ENCODE measurements at places on chromosomes 2 and 18.

DNA sequence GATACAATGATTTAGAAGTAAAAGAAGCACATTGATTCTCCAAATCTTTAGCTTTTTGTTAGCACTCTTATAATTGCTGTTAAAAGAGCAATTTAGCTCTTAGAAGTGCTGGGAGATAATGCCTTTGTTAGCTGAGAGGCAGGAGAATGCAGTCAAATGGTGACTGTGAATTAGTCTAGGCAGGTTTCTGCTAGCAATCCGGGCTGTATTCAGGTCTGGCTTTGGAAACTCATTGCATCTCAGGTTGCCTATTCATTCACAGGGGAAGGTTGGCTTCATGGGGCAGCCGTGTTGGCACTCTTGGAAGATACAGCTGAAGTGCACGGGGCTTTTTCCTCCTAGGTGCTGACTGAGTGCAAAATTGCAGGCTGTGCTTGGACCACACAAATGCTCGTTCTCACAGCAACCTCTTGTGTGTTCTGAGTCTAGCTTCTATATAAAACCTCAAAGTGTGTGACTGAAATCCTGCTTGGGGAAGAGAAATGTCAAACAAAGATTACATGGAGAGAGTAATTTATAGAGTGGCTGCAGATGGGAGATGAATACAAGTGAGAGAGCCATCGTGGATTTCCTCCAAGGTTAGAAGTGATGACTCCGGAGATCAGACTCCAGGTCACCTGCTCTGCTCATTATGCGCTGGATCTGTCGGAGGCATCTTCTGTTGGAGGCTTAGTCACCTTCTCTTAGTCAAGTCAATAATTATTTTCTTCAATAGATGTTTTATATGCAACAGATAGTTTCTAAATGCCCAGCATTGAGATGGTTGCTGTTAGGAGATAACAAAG is 167.8 kb downstream of the PMAIP1 start:
- DNase-seq, result no peak

DNA sequence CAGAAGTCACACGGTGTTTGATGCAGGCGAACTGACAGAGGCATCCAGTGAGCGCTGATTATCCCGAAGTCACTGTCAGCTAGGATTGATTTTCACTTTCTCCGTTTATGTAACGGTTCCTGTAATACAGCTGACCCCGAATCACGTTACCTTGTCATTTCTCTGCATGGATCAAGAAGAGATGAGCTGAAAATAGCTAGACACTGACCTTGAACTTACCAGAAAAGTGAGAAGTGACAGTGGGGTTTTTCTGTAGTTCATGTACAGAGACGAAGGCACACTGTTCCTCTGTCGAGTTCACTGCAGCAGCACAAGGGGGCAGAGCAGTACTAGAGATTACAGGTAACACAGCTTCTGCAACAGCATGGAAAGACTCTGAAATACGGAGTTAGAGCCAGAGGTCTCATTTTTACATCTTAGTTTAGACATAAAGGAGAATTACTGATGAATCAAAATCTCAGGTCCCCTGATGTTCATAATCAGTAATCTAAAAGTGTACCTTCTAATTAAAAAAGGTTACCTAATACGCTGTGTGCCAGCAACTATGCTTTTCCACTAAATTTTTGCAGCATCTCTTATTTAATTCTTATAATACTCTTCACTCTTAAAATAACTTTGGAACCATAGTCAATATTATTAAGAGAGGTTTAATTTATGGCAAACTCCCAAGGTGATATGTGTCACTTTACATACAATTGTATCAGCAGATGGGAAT is 33.1 kb downstream of the ARHGAP15 start:
- peak; percentile 40 for DNase-seq

- DNase-seq, result no peak
Observed at GRCh38 chr2:219081701-219082331, 21.1 kb upstream of the IHH start.

DNA sequence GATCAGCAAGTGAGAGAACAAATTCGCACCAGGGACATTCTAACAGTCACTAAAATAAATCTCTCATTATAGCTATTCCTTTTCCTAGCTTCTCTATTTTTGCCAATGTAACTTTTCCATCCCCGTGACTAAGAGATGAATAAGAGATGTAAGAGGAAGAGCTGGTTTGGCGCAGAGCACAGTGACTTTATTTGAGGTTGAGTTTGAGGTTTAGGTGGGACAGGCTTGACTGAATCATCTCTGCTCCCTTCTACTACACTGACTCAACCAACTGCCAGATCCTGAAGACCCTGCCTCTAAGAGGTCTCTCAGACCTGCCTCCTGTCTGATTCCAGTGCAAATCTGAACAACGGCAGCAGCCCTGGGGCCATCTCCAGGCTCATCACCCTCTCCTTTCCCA is 28.0 kb downstream of the RFX8 start:
- DNase-seq, result no peak

GRCh38 chr2:169265591-169265990 is 96.7 kb downstream of the LRP2 start:
- no peak for DNase-seq

GRCh38 chr2:27218614-27219013 is 1.4 kb downstream of the CAD start:
- DNase-seq, result no peak

DNA sequence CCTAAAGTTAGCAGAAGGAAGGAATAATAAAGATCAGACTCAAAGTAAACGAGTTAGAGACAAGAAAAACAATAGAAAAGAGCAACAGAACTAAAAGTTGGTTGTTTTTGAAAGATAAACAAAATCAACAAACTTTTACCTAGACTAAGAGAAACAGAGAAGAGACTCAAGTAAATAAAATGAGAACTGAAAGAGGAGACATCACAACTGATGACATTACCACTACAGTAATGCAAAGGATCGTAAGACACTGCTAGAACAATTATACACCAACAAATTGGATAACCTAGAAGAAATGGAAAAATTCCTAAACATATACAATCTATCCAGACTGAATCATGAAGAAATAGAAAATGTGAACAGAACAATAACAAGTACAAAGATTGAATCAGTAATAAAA is 139.3 kb downstream of the CD226 start:
- DNase-seq, result no peak
